Kidney epithelial cell (primary cell): ENCODE measurements at places on chromosomes 16 and 17.

- no peak for DNase-seq
Measured at GRCh38 chr17:31692027-31692426, 167.0 kb downstream of the COPRS start.

DNA sequence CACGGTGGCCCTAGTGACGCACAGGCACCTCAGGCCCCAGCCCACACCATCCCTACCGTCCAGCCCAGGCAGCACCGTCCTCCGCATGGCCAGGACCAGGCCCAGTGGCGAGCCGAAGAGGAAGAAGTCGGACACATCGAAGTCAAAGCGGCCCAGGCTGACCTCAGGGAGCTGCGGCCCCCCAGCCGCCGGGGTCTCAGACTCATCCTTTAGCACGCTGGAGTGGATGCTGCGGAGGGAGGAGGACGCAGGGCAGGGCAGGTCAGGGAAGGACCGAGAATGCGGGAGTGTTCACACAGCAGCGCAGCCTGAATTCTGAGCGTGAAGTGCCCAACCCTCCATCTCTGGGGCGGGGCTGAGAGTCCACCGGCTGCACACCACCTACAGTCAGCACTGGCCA lies 30.1 kb downstream of the PIMREG start:
- no peak for DNase-seq

DNA sequence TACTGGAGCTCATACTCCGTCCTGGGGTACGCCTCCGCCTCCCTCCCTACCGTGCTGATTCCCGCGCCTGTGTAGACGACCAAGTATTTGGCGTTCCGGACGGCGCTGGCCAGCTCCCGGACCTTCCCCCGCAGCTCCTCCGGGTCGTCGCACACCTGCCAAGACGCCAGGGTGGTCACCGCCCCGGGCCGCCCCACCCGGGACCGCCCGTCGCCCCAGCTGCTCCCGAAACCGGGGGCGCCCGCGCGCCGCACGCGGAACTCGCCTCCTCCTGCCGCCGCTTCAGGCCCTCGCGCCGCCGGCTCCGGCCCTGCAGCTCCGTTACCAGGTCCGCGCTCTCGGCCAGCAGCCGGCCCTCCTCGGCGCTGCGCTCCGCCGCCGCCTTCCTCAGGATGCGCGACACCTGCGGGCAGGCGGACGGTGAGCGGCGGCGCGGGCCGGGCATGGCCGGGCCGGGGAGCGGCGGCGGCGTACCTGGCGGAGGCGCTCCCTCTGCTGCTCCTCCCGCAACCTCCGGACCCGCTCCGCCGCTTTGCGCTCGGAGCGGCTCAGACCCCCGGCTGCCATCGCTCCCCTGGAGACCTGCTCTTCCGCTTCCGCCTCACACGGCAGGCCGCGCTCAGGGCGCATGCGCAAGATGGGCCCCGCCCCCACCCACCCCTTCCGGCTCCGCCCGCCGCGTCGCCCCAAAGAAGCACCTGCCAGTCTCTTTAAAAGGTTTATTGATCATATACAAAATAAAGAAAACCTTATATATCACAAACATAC lies at the start of gene SIRT7:
Gene SIRT7 (minus strand): TSS at position 612 of the 768 bp plus-strand sequence. CDS start 45 bp downstream, at position 567.
- no peak for DNase-seq

DNA sequence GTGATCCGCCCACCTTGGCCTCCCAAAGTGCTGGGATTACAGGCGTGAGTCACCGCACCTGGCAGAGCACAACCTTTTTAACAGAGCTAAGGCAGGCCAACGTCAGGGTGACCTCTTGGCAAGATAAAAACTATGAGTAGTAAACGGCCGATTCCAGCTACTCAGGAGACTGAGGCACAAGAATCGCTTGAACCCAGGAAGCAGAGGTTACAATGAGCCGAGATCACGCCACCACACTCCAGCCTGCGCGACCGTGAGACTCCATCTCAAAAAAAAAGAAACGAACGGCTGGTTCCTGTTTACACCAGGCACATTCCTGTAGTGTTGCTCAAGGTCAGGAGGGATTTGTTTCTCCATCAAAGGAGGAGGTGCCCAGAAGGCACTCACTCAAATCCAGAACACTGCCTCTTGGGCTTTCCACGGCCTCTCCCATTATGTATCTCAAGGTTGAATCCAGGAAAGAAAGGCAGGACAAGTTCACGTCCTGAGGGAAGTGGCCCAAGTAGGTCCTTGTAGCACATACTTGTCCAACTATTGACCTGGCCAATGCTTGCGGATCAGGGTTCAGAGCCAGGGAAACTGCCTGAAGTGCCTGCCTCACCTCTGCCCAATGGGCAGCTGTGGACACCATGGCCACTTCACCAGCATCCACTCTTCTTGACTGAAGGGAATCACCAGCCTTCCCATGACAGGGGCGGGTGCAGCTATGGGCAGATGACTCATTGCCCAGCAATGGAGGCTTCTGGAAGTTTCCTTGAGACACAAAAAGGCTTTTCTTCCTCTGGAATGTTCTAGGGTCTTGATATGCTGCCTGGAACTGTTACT lies 13.5 kb downstream of the KNOP1 start:
- no peak for DNase-seq

DNA sequence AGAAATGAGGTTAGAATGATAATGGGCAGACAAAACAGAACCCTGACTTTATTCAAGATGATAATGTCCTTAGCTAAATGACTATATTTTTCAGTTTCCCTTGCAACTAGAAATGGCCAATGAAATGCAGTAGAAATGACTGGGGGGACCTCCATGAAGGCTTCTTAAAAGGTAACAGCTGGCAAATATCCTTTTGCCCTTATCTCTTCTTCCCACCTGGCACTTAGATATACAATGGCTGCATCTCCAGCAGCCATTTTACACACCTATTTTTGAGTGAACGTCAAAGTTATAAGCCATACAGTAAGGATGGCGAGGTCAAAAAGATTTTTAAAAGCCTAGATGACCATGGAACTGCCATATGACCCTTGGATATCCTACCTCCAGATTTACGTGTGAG lies 39.9 kb downstream of the USP32 start:
- no peak for DNase-seq

DNA sequence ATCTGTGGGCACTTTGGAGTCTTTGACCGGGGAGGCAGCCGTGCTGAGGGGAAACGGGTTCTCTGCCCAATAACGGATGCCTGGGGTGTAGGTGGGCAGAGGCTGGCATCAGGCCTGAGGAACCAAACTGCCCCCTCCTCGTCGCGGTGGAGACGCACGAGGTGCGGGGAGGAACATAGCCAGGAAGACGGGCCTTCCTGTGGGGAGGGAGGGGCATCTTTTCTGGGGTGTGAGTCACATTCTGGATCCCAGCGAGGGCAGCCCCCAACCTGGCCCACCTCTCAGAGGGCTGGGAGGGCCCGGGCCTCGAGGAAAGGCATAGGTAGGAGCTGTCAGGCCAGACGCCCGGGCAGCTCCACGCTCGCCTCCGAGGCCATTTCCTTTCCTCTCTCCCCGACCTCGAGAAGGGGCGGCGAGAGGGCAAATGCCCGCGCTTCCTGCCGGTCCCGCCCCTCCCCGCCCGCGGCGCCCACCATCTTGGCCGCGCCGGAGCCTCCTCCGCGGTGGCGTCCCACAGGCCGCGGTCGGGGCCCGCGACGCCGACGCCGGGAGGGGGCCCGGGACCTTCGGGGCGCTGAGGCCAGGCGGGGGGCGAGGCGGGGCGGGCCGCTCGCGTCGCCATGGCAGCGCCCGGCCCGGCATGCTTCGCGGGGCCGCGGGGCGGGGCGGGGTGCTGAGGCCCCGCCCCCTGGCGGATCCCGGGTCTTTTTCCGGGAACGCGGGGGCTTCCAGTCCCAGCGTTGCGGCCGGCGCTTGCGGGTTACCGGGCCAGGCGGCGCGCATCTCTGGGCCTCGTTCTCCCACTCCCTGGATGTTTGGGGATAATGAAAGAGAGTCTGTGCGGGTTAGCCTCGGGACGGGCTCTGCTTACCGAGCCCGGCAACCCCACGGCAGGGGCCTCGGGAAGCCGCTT lies 13.2 kb downstream of the RAI1 start:
- no peak for DNase-seq

GRCh38 chr16:10087151-10087550 lies 95.1 kb downstream of the GRIN2A start:
- DNase-seq, result no peak

DNA sequence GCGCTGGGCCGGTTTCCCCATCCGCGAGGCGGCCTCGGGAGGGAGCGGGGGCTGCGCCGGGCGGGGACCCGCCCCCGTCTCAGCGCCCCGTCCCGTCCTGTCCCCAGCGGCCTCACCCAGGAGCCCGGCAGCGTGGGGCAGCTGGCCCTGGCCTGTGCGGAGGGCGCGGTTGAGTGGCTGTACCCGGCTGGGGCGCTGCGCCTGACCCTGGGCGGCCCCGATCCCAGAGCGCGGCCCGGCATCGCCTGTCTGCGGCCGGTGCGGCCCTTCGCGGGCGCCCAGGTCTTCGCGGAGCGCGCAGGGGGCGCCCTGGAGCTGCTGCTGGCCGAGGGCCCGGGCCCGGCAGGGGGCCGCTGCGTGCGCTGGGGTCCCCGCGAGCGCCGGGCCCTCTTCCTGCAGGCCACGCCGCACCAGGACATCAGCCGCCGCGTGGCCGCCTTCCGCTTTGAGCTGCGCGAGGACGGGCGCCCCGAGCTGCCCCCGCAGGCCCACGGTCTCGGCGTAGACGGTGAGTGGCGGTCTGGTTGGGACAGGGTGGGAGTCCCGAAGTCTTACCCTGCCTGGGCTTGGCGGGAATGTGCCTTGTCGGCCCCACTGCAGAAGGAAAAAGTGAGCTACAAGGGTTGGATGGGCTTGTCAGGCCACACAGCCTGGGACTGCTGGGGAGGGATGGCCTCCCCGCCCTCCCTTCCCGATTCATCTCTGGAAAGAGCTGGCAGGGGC lies 720 bp downstream of the METRN start:
- no peak for DNase-seq

GRCh38 chr17:34156741-34157589 lies 98.1 kb upstream of the CCL2 start:
- no peak for DNase-seq

DNA sequence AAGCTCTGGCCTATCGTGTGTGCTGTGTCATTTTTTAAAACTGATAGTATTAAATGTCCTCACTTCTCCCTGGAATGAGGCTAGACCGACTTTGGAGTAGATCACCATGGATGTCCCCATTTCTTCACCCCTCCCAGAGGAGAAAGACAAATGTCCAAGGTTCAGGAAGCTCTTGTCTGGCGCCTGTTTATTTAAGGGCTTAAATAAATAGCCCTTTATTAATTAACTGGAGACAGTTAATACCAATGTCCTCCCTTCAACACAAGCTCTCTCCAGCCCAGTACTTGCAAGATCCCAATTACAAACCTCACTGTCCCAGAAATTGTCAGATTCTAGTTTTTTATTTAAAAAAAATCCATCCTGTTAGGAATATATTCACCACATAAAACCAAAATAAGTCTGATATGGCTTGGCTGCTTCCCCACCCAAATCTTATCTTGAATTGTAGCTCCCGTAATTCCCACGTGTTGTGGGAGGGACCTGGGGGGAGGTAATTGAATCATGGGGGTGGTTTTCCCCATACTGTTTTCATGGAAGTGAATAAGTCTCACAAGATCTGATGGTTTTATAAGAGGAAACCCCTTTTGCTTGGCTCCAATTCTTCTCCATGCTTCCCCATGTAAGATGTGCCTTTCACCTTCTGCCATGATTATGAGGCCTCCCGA lies 344.4 kb downstream of the SHISA9 start:
- no peak for DNase-seq

DNA sequence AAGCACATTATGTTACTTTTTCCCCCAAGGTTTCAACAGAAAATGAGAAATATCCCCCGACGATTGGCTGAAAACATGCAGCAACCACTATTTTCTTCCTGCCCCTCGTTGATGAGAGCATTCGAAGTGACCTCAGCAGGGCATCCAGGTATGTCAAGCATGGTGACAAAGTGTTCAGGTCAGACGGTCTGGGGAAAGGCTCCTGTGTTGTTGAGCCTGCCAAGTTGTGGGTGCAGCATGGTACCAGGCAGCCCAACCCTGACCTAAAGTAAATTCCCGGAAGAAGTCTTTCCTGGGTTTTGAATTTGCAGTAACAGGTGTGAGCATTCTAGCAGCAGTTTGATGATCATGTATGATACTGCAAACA lies 51.7 kb upstream of the SEC14L1 start:
- DNase-seq, result no peak

DNA sequence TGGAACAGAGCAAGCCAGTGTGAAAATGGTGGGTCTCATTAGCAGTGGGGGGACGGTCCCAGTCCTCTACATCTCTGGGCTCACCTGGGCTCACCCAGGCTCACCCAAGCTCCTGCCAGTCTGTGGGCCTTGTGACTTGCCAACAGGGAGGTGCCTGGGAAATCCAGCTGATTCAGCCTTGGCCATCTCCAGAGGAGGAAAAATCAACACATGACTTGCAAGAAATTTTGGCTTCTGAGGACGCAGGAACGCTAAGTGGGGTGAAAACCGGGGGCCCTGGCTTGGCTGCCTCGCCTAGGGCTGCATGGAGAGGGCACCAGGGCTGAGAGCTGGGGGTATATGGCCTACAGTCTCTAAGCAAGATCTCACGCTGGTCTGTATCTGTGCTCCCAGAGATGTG lies 47.7 kb downstream of the VAC14 start:
- no peak for DNase-seq

- DNase-seq, result no peak
Measured at GRCh38 chr17:82461827-82462524, 3.4 kb downstream of the NARF start.

DNA sequence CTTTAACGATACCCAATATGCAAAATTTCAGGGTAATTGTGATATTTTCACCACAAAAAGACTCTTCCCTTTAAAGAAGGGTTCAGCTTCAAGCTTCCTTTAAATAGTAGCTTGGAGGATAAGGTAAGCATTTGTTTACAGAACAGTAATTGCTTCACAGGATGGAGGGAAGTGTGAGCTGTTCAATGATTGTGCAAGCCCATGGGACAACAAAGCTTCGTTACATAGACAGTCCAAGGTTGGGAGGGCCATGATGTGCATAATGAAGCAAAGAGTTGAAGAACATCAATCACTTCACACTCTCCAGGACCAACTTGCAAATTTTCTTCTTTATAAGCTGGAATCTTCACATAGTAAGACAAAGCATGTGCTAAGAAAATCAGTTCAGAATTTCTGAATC lies 145.0 kb upstream of the ASIC2 start:
- DNase-seq, result no peak

DNA sequence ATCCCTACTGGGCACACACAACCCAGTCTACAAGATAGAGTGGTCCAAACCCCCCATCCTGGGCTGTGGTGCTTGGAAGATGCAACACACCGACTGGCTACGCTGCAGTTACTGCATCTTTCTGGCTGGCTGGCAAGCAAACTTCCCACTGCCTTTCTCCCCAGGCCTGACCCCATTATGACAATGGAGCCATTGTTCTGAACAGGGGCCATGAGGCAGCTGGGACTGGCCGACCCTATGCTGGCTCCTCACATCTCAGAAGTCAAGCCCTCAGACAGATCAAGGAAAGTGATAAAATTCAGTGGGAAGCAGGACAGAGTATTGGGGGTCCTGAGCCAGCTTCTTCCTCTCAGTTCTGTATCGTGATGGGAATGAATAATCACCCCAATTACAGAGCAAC lies 364.1 kb upstream of the ASIC2 start:
- no peak for DNase-seq
